B cell (primary cell): ENCODE measurements at places on chromosomes 6 and 20. TPM values are rescaled to one million over a fixed set of nuclear protein-coding genes. Genes with fewer than 3 reads are reported as not detected.
A peak's percentile ranks its signal among the peaks of the same experiment; 100 is the strongest.

Gene PPDPF
- polyA plus RNA-seq: 93.5 and 144 TPM in 2 replicates

Gene DOP1A
- polyA plus RNA-seq: 9.4 and 11.6 TPM in 2 replicates

Gene MYL9
- 0.78 and 0.81 TPM in 2 replicates for polyA plus RNA-seq

Gene EPHA7
- polyA plus RNA-seq: not detected in 2 replicates

- DNase-seq: no peak
Measured at GRCh38 chr6:144234935-144235334, 50.2 kb upstream of the UTRN start.

DNA sequence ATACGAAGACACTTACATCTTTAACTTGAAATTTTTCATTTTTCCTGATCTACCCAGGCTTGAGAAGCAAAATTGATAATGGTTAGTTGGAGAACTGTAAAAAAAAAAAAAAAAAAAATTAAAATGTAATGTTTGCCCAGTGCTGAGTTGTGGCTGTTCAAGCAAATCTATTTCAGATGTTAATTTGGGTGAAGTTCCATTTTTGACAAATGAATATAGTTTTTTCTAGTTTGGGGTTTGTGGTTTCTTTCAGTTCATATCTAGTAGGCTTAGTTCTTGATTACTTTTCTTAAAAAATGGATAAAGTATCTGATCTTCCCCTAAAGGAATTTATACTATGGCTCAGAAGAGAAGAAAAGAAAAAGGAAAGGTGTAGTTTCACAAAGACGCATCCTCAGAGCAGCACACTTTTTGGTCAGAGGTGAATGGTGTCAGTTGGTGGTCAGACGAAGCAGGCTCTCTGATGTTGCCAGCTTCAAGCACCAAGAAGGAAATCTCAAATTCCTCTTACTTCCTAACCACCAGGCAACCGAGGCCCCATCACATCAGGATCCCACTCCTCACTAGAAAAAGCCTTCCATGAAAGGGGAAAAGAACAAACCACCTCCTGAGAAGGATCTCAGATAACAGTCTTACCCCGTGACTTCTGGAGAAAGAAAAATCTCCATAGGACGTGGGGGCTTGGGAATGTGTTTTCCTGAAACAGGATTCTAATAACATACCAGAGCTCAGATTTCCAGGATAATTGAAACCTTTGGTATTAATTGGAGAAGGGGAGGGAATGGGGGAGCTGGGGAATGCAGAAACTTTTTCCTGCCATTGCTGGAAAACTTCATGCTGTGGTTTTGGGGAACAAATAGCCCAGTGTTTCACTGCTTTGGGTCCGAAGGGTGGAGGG, 396.2 kb downstream of the CD83 start:
- DNase-seq: no peak

GRCh38 chr20:7207186-7207798, 439.8 kb downstream of the BMP2 start:
- no peak for DNase-seq

DNA sequence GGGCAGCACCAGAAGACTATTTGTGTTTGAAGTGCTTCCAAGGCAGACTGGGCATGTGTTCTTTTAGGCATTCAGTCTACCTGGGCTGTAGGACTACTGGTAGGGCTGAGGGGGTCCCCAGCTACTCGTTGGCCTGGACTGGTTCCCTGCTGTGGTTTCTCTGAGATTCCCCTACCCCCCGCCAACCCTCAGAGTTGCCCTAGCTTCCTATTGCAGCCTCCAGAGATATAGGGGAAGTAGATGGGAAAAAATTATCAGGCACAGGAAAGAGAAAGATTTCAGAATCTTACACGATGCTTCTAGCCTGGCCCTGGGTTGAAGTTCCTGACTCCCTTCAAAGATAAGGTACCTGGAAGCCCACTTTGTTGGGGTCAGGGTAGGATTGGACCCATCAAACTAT, 22.5 kb downstream of the BRPF3 start:
- no peak for DNase-seq

GRCh38 chr6:149046164-149046821, 271.2 kb upstream of the TAB2 start:
- DNase-seq: peak; percentile 39

DNA sequence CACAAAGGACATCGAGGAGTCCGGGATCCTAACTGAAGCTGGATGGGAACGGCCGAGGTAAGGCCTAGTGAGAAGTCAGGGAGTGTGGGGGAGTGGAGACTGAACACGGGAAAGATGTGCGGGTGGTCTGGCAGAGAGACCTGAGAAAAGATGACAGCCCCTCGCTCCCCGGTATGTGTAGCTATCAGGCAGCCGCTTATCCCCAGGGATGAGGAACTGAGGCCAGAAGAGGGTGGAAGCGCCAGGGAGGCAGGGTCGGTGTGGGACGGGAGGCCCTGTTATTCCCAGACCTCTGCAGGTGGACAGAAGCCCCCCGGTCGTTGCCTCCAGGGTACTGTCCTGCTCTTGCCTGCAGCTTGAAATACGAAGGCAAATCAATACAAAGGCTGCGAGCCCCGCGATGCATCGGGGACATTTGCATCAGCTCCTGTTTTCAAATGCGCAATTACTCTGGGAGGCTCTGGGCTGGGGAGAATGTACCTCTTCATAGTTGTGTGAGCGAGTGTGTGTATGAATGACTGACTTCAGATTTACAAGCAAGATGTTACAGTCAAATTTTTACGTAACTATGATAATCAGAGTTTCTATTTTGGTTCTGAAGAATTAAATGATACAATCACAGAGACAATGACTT, 221.3 kb downstream of the QKI start:
- DNase-seq: no peak

- no peak for DNase-seq
Measured at GRCh38 chr6:31470801-31471200, 27.1 kb upstream of the MICB start.

DNA sequence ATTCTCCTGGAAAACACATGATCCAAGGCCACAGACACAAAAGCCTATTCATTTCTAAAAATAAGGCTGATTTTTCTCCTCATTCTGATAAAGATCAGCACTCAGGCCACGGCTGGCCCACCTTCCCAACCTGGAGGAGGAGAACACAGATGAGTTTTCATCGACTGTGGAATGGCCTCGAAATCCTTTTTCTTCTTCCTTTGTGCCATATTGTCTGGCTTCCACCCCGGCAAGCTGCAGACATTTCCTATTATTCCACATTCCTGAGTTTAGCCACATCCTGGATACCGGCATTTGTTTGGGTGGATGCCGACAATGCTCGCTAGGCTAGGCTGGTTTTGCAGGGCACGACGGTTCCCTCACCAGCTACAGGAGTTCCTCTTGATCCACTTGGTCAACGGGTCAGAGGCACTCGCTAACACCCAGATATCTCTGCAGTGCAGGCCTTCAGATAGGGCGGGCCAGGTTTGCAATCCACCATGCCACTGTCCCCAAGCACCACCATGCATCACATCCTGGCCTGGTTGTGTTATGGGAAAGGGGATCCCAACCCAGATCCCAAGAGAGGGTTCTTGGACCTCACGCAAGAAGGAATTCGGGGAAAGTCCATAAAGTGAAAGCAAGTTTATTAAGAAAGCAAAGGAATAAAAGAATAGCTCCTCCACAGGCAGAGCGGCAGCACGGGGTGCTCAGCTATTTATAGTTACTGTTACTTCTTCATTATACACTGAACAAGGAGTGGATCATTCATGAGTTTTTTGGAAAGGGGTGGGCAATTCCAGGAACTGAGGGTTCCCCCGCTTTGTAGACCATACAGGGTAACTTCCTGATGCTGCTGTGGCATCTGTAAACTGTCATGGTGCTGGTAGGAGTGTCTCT, 4.2 kb upstream of the CTSZ start:
- no peak for DNase-seq
